ENCODE measurements at places on chromosomes 3 and 15. TPM values are rescaled to one million over a fixed set of nuclear protein-coding genes. Genes with fewer than 3 reads are reported as not detected.

CSPG4 gene
- total RNA-seq = 0.13 TPM

CFAP100 gene
- not detected for total RNA-seq

TPRG1 gene
- total RNA-seq = 0.18 TPM

ZDHHC23 gene
- total RNA-seq = 2.9 TPM

SMCO1 gene
- not detected for total RNA-seq

CLDN18 gene
- total RNA-seq = not detected

FBLN2 gene
- 1.7 TPM for total RNA-seq

TNFAIP8L3 gene
- 36.0 TPM for total RNA-seq

SLC24A5 gene
- total RNA-seq = not detected

IQCF5 gene
- total RNA-seq = not detected

GHRL gene
- total RNA-seq = not detected

SEC11A gene
- 301 TPM for total RNA-seq

COL8A1 gene
- not detected for total RNA-seq

FXR1 gene
- 92.4 TPM for total RNA-seq

PDHB gene
- total RNA-seq = 59.0 TPM

FES gene
- total RNA-seq = 0.58 TPM

ZMYND10 gene
- 0.94 TPM for total RNA-seq

CALML4 gene
- 7.8 TPM for total RNA-seq

PLAAT1 gene
- 0.16 TPM for total RNA-seq

C3orf85 gene
- total RNA-seq = not detected

ZNF501 gene
- not detected for total RNA-seq

ARRDC4 gene
- total RNA-seq = 0.28 TPM

MLF1 gene
- total RNA-seq = 20.9 TPM

CLASP2 gene
- 18.1 TPM for total RNA-seq

PLA2G4E gene
- total RNA-seq = not detected

EFHB gene
- total RNA-seq = 1.5 TPM

DNAH12 gene
- 0.09 TPM for total RNA-seq

THRB gene
- total RNA-seq = 2.1 TPM

SATB1 gene
- total RNA-seq = 0.14 TPM

TRH gene
- total RNA-seq = not detected

MAGEL2 gene
- not detected for total RNA-seq

ANKUB1 gene
- not detected for total RNA-seq

IL16 gene
- total RNA-seq = 0.02 TPM

MYLK gene
- 11.6 TPM for total RNA-seq

TF gene
- total RNA-seq = 1.2 TPM

IRAK2 gene
- 12.8 TPM for total RNA-seq

USP13 gene
- total RNA-seq = 9.9 TPM

SNX22 gene
- 1.2 TPM for total RNA-seq

All from A549 treated with AZD2906 at 1 μM for 4 hours (cell line).